Activated T-cell treated with anti-CD3 and anti-CD28 coated beads, Interleukin-2, amount 50 U/mL, for 48 hours (primary cell): ENCODE measurements at places on chromosomes 3 and 15.

DNA sequence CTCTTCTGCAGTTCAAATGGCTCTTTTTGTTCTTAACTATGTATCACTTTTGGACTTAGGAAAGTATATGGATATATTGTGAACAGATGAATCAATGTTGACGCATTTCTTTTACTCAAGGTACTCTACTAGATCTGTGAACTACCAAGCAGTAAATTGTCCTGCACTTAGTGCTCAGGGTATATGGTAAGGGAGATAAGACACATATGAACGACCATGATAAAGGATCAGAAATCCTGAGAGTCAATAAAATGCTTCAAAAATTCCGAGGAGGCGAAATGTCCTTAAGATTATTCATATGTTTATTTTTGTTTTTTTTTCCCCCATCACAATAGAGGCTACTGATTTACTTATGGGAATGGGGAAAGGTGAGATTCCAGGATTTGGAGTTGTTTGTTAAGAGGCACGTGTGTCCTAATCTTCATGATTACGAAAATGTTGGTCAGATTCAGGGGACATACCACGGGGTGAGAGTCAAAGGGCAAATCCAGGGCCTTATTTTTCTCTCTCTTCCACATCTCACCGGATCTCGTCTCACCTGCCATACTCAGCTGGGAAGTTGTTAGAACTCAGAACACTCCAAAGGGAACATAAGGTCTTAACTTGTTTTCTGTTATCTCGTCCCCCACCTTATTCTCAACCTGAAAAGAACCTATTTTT lies 475.1 kb upstream of the TBL1XR1 start:
- no peak for DNase-seq

GRCh38 chr15:61653110-61653509 lies 407.1 kb downstream of the VPS13C start:
- no peak for DNase-seq

DNA sequence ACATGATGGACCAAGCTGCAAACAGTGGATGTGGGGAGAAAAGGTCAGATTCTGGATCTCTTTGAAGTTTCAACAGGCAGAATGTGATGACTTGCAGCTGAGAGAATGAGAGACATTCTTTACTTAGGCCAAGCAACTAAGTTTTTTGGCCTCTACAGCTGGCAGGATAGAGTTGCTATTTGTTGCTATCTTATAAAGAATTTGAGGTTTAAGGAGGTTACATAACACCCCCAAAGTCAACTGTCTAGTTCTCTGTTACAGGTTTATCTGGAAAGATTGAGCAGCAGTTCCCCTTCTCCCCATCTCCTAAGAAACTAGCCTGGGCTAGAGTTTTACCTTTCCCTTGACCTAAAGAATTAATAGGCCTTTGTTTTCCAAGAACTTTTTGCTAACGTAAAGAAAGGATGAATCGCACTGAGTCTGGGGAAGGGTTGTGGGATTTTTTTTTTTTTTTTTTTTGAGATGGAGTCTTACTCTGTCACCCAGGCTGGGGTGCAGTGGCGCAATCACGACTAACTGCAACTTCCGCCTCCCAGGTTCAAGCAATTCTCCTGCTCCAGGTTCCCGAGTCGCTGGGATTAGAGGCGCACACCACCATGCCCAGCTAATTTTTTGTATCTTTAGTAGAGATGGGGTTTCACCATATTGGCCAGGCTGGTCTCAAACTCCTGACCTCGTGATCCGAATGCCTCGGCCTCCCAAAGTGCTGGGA lies 26.6 kb upstream of the SLMAP start:
- no peak for DNase-seq

DNA sequence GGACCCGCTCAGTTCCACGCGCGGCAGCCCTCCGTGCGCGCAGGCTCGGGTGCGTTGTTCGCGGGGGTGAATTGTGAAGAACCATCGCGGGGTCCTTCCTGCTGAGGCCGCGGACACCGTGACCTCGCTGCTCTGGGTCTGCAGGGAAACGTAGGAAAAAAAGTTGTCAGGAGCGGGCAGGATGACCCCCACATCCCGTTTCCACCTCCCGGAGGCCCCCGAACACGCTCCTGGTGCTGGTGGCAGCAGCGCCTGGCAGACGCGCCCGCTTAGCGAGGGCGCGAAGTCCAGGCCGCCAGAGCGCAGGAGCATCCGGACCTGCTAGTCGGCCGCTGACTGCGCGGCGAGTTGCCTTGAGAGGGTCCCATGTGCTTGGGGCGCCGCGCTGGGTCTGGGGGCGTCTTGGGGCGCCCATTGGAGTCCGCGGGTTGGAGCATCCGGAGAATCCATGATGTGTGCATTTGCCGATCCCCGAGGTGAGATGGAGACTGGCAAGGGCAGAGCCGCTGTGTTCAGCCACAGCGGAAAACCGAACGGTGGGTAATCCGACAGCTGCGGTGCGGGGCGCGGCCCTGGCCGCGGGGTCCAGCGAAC lies 520 bp downstream of the GREM1 start:
- DNase-seq: peak; percentile 51

DNA sequence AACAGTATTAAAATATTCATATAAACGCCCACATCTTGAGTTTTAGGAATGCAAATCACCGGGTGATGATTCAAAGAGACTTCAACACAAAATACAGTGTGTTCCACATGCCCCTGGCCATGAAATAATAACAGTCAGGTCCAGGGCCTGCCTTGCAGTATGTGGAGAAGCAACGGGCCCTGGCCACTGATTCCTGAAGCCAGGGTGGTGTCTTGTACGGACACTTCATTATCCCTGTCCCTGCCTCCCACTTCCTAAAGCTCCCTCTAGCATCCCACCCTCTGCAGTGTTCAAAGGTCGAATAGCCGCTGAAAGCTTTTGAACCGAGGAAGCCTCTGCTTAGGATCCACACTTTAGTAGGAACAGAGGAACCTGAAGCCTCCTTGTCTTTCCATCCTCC lies 50.4 kb upstream of the PCSK6 start:
- no peak for DNase-seq

DNA sequence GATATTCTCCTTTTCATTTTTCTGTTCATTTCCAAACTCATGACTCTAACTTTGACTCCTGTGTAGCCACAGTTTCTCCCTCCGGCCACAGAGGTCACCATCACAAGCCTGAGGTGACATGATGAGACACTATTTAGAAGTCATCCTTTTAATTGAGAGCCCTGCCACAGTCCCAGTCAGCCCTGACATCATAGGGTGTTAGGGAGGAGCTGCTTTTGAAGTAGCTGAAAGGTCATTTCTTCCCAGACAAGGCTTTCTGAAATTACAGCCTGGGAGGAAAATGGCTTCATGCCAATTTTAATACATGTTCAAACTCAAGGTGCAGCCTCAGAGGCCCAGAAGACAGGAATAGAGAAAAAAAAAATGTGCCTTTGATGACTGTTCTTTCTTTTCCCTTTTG lies 532.8 kb upstream of the TGFBR2 start:
- DNase-seq: no peak

- DNase-seq: no peak
Observed at GRCh38 chr15:66184492-66184891, 69.1 kb downstream of the MEGF11 start.

- DNase-seq: no peak
Observed at GRCh38 chr3:42022355-42022754, 60.5 kb upstream of the ULK4 start.

DNA sequence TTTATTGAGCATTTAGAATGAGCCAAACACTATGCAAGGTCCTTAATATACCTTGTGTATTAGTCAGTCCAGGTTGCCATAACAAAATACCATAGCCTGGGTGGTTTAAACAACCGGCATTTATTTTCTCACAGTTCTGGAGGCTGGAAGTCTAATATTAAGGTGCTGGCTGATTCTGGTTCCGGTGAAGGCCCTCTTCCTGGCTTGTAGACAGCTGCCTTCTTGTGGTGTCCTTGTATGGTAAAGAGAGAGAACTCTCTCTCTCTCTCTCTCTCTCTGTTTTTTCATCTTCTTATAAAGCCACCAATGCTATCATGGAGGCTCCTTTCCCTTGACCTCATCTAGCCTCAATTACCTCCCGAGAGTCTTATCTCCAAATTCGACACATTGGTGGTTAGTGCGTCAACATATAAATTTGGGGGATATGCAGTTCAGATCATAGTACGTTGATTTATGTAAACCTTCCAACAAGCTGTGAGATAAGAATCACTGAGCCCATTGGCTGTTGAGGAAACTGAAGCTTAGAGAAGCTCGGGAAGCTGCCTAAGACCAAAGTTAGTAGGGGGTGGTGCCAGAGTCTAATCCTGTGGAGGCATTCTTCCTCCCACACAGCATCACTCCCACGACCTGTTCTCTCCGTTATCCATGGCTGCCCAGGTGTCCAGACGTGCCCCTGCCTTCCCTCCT lies 298.0 kb upstream of the PROK2 start:
- DNase-seq: no peak

DNA sequence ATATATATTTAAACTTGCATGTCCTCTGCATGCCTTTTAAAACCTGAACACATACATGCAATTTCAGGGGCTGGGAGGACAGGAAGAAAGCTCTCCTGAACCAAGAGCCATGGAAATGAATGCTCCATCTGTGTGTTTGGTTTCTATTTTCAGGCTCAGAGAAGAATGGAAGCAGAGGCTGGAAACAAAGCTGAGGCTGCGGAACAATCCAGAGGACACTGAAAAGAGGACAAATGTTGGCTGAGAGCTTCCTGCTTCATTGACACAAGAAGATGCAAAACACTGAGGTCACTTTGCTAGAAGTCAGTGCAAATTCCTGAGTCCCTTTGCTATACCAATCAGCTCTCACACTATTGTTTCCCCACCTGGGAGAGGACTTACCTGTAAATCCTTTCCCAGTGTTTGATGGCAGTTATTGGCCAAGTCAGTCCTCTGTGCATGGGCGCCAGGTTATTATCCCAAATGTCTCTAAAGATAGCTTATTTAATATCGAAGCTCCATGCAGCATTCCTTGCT lies 12.7 kb downstream of the FAM240A start:
- no peak for DNase-seq

GRCh38 chr3:427128-427527 lies 230.6 kb downstream of the CHL1 start:
- DNase-seq: no peak

- DNase-seq: no peak
Observed at GRCh38 chr15:71323082-71323481, 207.8 kb downstream of the THSD4 start.

DNA sequence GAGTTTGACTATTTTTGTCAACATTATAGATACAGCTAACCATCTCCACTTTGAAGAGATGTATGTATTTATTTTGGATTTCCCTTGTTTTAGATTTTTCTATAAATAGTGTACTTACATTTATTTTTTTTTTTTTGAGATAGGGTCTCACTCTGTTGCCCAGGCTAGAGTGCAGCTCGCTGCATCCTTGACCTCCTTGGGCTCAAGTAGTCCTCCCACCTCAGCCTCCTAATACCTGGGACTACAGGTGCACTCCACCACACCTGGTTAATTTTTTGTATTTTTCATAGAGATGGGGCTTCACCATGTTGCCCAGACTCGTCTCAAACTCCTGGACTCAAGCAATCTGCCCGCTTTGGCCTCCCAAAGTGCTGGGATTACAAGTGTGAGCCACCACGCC lies 55.3 kb upstream of the TRPM1 start:
- no peak for DNase-seq

DNA sequence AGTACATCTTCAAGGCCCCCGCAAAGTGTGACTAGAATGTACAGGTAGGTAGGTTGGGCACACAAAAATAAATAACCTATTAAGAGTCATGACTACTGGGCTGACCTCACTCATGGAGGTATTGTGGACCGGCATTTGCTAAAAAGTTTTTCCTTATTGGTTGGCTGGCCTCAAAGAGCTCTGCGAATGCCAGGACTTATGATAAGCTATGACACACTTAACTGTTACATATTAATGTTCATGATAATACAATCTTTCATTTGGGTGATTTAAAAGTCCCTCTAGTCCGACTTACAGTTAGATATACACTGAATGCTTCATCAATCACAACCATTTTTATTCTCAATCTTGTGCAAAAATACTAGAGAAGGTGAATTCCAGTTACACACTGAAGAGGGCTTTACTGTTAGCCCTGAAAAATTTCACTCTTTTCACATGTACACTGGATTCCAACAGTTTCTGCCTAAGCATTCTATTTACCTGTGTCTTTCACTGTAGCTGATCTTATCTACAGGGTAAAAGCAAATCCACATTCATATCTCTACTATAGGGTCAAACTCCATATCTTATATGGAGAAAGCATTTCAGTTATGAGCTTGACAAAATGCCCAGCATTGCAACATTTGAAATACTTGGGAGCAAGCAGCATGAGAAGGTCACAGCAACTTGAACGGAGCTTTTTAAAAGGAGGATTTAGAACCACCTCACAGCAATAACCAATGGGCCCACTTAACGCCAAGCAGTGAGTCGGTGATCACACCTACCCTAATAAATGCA lies 329.1 kb downstream of the FOXP1 start:
- no peak for DNase-seq

DNA sequence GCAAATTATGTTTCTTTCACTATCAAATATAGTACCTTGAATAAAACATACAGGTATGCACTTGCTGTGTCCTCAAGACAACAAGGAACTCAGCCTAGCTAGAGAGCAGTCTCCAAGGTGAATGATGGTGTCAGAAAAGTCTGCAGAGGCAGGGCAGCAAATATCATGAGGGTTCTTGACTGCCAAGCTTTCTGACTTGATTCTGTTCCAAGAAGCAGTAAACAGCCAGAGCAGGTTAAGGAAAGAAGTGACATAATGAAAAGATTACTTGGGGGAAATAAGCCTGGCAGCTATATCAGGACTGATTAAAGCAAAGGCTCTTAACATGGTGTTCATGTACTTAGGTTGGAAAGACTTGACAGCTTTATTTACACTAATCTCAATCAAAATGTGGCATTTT lies 192.2 kb upstream of the GADL1 start:
- DNase-seq: no peak

- DNase-seq: no peak
Observed at GRCh38 chr3:59751606-59752005, 701.8 kb upstream of the CFAP20DC start.

GRCh38 chr3:29268651-29269050 lies 12.2 kb upstream of the RBMS3 start:
- DNase-seq: no peak

GRCh38 chr3:135038186-135038585 lies 243.1 kb downstream of the EPHB1 start:
- DNase-seq: no peak

DNA sequence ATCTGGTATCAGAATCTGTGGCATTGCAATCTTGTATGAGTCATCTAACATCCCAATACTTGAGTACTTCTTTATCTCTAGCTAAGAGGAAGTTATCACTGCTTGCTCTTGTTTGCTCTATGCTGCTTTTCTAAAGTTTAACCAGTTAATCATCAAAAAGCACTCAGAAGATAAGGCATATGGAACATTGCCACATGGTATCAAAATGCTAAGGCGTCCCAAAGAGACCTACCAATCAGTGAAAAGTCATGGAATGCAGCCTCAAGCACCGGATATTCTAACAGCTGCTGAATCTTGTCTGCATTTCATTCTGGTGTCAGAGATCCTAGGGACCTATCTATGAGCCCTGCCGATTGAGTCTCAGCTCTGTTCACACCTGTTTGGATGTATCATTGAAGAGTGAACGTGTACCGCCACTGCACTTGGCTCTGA lies 192.8 kb downstream of the ARPP21 start:
- DNase-seq: no peak
